Mesendoderm (in vitro differentiated cells): ENCODE measurements at places on chromosomes 2 and 18.

GRCh38 chr2:70771446-70771845 lies 3.4 kb upstream of the ADD2 start:
- DNase-seq: no peak

- no peak for DNase-seq
These were observed 225.8 kb downstream of the TTC32 start for GRCh38 chr2:19675856-19676460.

DNA sequence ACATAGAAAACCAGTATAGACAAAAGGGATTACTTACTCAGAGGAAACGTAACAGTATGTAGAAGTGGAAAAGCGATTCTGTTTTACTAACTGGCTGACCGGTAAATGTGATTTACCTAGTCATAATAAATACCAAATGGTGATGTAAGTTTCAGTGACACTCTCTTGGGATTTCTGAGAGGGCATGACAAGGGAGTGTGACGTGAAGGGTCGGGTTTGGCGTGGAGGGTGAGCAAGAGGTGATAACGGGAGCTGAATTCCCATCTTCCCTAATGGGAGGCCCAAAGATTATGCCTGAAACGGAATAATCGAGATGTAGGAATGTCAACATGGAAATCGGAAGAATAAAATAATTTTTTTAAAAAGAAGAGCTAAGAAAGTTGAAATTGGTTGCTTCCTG lies 12.7 kb upstream of the GNAL start:
- DNase-seq: no peak

GRCh38 chr2:8149985-8150539 lies 531.8 kb upstream of the ID2 start:
- peak; percentile 86 for DNase-seq

DNA sequence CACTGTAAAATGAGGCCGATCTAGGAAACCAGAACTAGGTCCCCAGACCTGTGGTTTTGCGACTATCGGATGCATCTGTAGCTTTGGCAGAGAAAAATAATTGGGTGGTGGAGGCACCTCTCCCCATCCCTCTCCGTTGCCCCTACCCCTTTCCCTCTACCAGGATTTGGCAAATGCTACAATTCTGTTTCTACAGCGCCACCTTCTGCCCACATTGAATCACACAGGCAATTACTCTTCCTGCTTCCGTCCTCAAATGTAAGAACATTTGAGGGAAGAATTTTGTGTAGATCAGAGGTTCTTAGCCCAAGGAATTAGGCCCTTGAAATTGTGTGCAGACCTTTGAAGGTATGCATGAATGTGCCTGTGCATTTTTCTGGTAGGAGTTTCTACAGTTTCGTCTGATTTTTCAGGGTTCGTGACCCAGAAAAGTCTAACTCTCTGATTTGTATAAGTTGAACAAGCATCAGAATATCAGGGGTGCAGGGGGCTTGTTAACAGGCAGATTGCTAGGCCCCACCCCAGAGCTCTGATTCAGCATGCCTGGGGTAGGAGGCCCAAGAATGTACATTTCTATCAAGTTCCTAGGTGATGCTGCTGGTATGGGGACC lies 11.2 kb downstream of the ATP6V1B1 start:
- peak; percentile 78 for DNase-seq

DNA sequence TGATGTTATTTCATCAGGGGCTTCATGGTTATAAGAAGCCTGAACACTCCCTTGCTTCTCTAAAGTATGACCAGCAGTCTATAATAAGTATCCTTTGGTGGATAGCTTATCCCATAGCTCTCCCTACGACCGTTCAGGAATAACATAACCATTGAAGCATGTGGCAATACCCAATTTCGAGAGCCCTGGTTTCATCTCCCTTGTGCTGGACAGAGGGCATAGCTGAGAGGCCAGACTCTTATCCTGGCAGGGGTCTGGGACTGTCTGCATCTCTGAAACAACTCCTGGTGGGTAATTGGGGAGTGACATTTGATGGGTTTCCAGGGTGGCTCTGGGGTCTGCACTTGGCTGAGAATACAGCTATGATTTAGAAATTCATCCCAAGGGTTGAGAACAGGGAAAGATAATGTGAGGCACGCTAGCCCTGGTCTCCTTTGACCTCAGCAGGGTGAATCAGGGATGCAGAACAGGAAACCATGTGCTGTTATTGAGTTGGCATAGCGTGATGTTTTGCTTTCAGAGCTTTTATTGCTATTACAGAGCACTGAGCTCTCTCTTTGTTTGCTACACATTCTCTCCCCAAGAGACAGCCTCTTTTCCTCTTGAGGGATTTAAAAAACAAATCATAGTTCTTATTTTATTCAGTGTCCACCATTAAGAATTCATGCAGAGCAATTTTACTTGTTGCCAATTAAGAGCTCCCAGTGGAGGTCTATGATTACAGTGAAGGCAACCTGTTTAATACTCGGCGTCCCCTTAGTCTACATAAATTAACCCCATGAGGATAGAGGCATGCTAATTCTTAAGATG lies 274.5 kb downstream of the NCKAP5 start:
- DNase-seq: no peak

GRCh38 chr2:223549215-223549614 lies 52.9 kb downstream of the SCG2 start:
- DNase-seq: peak; percentile 24

DNA sequence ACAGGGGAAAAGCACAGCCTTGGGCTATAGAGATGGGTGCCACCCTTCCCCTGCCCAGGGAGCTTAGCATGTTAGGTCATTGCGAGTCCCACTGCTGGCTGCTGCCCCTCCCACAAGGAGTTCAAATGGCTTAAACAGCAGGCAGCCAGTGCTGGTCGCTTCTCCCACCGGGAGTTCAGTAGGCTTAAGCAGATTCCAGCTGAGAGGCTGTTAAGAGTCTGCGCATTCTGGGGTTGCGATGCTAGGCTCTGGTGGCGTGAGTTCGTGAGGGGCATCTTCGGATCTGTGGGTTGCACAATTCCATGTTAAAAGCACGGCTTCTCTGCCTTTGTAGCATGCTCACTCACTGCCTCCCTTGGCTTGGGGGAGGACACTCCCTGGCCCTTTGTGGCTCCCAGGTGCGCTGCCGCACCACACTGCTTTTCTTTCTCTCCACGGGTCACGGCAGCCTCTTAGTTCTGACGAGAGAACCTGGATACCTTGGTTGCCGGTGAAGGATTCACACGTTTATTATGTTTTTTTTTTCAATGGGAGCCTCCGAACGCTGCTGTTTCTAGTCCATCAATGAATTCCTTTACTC lies 93.2 kb downstream of the UNC80 start:
- DNase-seq: peak; percentile 26

- no peak for DNase-seq
These were observed 124.3 kb downstream of the FIGN start for GRCh38 chr2:163611557-163611906.
